Dorsolateral prefrontal cortex (tissue), 122 donors: ENCODE measurements at places on chromosomes 4 and X. TPM values are rescaled to one million over a fixed set of nuclear protein-coding genes. Genes with fewer than 3 reads are reported as not detected.

MTNR1A gene
- total RNA-seq, result 0.76 TPM

PAK3 gene
- total RNA-seq, result 99.3 TPM

YY2 gene
- 1.9 TPM for total RNA-seq

ITGB1BP2 gene
- total RNA-seq, result 1.9 TPM

GLOD5 gene
- total RNA-seq, result not detected

GPR173 gene
- total RNA-seq, result 23.0 TPM

DEFB131A gene
- total RNA-seq, result not detected

DRD5 gene
- total RNA-seq, result 3.2 TPM

GUCY1A1 gene
- 42.7 TPM for total RNA-seq

SUPT20HL1 gene
- total RNA-seq, result not detected

TRPC5OS gene
- 0.95 TPM for total RNA-seq

GAGE1 gene
- not detected for total RNA-seq

TCEAL8 gene
- total RNA-seq, result 53.7 TPM

OTC gene
- total RNA-seq, result not detected

GUCY1B1 gene
- total RNA-seq, result 96.9 TPM

F9 gene
- not detected for total RNA-seq

CYP4V2 gene
- 46.8 TPM for total RNA-seq

SCML2 gene
- 1.9 TPM for total RNA-seq

SLC9A7 gene
- 37.0 TPM for total RNA-seq

DSPP gene
- total RNA-seq, result not detected

XK gene
- 13.9 TPM for total RNA-seq

MAGEA4 gene
- not detected for total RNA-seq

TMLHE gene
- total RNA-seq, result 23.6 TPM

SLC38A5 gene
- total RNA-seq, result 27.4 TPM

RASGEF1B gene
- total RNA-seq, result 19.2 TPM

NHS gene
- total RNA-seq, result 11.1 TPM

ZNF595 gene
- total RNA-seq, result 24.4 TPM

AFP gene
- not detected for total RNA-seq

PDS5A gene
- 67.4 TPM for total RNA-seq

TRIML2 gene
- total RNA-seq, result not detected

CXCL1 gene
- not detected for total RNA-seq

ENPP6 gene
- 10.0 TPM for total RNA-seq

RBMXL3 gene
- total RNA-seq, result not detected

AMER1 gene
- 6.5 TPM for total RNA-seq

MGAT4D gene
- total RNA-seq, result not detected

CCNG2 gene
- total RNA-seq, result 49.0 TPM

ADGRG4 gene
- not detected for total RNA-seq

NHSL2 gene
- total RNA-seq, result 10.6 TPM

GLRB gene
- 130 TPM for total RNA-seq

LDB2 gene
- 136 TPM for total RNA-seq

PNCK gene
- 113 TPM for total RNA-seq

HSD17B13 gene
- 2.4 TPM for total RNA-seq

NUP62CL gene
- 0.49 TPM for total RNA-seq

MND1 gene
- total RNA-seq, result not detected

UFSP2 gene
- 23.4 TPM for total RNA-seq

MMRN1 gene
- total RNA-seq, result 5.4 TPM

IDUA gene
- total RNA-seq, result 42.5 TPM

PWWP3B gene
- 10.7 TPM for total RNA-seq

ASB11 gene
- total RNA-seq, result not detected

OPHN1 gene
- total RNA-seq, result 41.5 TPM

ZAR1 gene
- not detected for total RNA-seq

MPP1 gene
- total RNA-seq, result 87.6 TPM

STOX2 gene
- total RNA-seq, result 94.4 TPM

TMEM156 gene
- total RNA-seq, result not detected

GAB3 gene
- total RNA-seq, result 5.2 TPM

CSAG3 gene
- total RNA-seq, result not detected

GAGE12J gene
- total RNA-seq, result not detected

SHROOM2 gene
- total RNA-seq, result 28.4 TPM

HSFX2 gene
- total RNA-seq, result 2.1 TPM

P2RY4 gene
- total RNA-seq, result not detected
